ENCODE measurements at places on chromosomes 2 and 18. TPM values are rescaled to one million over a fixed set of nuclear protein-coding genes. Genes with fewer than 3 reads are reported as not detected.

DNA sequence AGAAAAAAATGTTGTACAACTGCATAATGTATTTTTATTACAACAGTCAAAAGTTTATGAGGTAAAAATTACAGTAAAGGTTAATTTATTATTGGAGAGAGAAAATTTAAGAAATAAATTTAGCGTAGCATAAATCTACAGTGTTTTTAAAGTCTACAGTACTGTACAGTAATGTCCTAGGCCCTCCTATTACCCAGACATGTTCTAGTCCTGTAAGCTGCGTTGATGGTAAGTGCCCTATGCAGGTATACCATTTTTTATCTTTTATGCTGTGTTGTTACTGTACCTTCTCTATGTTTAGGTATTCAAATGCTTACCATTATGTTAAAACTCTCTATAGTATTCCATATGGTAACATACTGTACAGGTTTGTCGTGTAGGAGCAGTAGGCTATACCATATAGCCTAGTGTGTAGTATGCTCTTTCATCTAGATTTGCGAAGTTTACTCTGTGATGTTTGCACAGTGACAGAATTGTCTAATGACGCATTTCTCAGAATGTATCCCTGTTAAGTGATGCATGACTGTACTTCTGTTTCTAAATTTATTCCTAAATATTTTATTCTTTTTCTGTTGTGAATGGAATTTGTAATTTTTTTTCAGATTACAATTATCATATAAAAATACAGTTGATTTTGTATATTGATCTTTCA lies 24.5 kb downstream of the ABI2 start:
- no peaks in the 10 kb centered on the region for H3K4me1 ChIP-seq
- DNase-seq = no peak
- H3K27ac ChIP-seq = no peak overlapping the region
- H3K36me3 ChIP-seq = no peaks in the 10 kb centered on the region

Gene ARHGAP15
- 54.1 TPM for total RNA-seq

DNA sequence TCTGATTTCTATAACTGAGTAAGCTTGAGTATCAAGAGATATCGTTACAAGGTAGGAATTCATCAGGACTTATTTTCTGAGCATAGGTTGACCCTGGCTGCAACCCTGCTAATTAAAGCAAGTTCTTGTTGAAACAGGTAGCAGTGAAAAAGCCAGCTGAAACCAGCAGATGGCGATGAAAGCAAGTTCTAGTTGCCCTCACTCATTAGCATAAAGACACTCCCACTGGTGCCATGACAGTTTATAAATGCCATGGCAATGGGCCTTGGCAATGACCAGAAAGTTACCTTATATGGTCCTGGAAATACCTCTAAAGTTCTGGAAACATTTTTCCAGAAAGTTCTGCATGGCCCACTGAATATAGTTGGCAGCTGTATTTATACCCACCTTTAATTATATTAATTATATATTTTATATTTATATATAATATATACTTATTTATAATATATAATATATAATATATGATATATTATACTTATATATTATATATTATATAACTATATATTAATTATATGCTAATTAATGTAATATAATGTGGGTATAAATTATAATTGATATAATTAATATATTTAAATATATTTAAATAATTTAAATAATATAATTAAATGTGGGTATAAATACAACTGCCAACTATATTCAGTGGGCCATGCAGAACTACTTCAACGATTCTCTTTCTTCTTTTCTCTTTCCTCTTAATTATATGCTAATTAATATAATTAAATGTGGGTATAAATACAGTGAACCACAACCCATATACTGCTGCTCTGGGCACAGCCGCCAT lies 188.0 kb downstream of the CDH7 start:
- H3K36me3 ChIP-seq = no peaks in the 10 kb centered on the region
- H3K27me3 ChIP-seq = no peaks in the 10 kb centered on the region
- no peaks in the 10 kb centered on the region for H3K4me1 ChIP-seq
- H3K27ac ChIP-seq = no peak overlapping the region
- DNase-seq = no peak

DNA sequence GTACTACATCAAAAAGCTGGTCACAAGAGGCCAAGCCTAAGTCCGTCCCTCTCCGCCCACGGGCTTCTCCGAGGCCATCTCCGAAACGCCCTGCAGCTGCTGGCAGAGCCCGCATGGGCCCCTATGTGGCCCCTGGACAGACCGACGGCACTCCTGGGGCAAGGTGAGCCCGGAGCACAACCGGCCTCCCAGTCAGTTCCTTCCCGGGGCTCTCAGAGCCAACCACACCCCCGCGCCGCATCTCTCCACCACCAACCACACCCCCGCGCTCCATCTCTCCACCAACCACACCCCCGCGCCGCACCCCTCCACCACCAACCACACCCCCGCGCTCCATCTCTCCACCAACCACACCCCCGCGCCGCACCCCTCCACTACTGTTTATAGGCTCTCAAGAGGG lies 93.5 kb downstream of the ZNF516 start:
- no peak overlapping the region for H3K4me3 ChIP-seq
- H3K36me3 ChIP-seq = no peaks in the 10 kb centered on the region
- H3K27me3 ChIP-seq = peaks cover 2% of the 10 kb centered on the region
- peaks cover 4% of the 10 kb centered on the region for H3K4me1 ChIP-seq
- DNase-seq = no peak

DNA sequence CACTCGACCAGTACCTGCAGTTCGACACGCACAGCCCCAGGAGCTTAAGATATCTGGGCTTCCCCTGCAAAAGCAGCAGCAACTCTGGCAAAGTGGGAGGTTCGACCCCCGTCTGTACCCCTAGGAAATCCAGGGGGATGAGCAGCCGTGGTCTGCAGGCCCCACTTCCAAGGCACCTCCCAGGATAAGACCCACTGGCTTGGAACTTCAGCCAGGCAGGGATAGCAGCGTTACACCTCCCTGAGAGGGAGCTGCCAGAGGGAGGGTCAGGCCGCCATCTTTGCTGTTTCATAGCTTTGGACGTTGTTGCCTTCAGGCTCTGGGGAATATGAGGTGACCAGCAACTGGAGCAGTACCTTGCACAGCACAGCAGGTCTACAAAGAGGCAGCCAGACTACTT lies 351.1 kb downstream of the SOX11 start:
- H3K27ac ChIP-seq = no peak overlapping the region
- DNase-seq = no peak
- H3K36me3 ChIP-seq = no peaks in the 10 kb centered on the region
- no peaks in the 10 kb centered on the region for H3K27me3 ChIP-seq

DNA sequence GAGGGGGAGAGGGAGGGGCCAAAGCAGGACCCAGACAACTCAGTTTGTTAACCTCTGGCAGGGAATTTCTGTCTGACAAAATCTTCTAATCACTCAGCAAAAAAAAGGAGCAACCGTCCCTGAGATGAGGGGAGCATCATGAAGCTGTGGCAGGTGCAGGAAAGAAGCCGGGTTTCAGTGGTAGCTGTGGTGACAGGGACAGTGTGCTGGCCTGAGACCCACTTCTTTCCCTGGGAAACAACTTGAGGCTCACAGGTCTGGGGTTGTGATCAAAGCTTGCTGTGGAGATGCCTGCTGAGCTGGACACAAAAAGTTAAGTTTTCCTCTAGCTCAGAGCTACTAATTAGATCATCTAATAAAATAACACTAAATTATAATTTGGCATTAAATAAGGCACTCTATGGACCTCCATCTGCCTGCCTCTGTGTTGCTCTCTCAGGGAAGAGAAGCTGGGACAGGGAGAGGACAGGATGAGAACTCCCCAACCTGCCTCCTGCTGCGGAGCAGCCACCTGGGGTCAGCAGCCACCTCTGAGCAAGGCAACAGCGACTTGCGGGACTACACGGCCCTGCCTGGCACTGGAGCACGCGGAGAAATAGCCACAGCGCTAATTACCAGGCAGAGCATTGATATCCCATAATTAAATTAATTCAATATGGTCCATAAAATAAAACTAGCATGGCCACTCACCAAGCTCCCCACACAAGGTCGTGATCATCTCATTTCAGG lies 104.6 kb upstream of the TEX51 start:
- H3K27ac ChIP-seq = no peak overlapping the region
- no peaks in the 10 kb centered on the region for H3K36me3 ChIP-seq
- no peak overlapping the region for H3K4me3 ChIP-seq
- DNase-seq = no peak
- no peaks in the 10 kb centered on the region for H3K4me1 ChIP-seq

- peak overlapping the region; percentile 82 for H3K27ac ChIP-seq
- no peaks in the 10 kb centered on the region for H3K27me3 ChIP-seq
- peaks cover 53% of the 10 kb centered on the region for H3K4me1 ChIP-seq
- H3K4me3 ChIP-seq = no peak overlapping the region
Measured at GRCh38 chr2:28678944-28679343, 72.7 kb upstream of the PPP1CB start.

DNA sequence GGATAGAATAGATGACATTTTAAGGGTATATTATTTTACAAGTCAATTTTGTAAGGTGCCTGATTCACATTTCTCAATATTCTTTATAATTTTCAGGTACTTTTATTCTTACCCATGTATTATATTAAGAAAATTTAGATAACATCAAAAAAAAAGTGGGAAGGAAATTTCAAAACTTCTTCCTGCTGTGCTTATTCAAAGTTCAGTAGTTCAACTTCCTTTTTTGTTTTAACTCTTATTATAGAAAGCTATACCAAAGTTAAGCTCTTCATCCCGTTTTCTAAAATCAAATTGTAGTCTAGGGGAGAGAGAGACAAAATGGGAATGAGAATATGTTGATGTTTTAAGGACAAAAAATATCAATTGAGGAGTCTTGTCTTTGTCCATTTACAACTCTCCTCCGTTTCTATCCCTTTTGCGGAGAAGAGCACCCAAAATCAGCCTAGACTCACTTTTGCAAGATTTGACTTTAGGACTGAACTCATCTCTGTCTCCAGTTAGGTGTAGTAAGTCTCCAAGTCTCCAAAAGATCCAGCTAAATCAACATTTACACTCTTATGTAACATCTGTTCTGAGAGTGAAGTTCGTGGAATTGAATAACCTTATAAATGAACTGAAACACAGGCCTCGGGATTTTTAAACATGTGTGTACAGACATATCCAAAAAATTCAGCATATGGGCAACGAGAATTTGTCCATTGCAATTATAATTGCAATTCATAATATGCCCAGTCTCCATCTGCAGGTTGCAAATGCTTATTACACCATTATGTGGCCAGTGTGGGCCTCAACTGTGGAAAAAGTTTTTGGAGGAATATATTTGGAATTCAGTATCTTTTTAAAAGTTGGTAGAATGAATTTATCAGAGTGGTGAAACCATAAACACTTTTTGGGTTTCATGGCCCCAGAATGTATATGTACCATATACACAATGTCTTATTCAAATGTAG lies 23.9 kb downstream of the FAM124B start:
- H3K4me1 ChIP-seq = peaks cover 2% of the 10 kb centered on the region
- peaks cover 5% of the 10 kb centered on the region for H3K27me3 ChIP-seq
- no peak for DNase-seq
- H3K27ac ChIP-seq = no peak overlapping the region
- no peak overlapping the region for H3K4me3 ChIP-seq

Gene CRYGD
- not detected for total RNA-seq

DNA sequence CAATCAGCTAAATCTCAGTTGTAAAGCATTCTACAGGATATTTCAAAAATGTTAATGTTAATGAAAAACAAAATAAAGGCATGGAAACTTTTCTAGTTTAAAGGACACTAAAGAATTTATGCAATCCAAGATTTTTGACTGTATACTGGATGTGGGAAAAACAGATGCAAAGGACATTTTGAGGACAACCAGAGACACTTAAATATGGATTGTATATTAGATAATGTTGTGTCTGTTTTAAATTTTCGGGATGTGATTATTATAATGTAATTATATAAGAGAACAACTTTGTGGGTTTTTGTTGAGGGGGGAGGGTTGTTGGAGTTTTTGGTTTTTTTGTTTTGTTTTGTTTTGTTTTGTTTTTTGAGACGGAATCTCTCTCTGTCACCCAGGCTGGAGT lies 30.9 kb downstream of the PSMA8 start:
- no peak overlapping the region for H3K27ac ChIP-seq
- H3K4me3 ChIP-seq = no peak overlapping the region
- H3K27me3 ChIP-seq = peaks cover 5% of the 10 kb centered on the region
- no peak for DNase-seq
- H3K36me3 ChIP-seq = no peaks in the 10 kb centered on the region

Gene PRKAG3
- total RNA-seq = not detected

Gene VSNL1
- not detected for total RNA-seq

GRCh38 chr2:2942225-2942624 lies 435.4 kb downstream of the EIPR1 start:
- no peaks in the 10 kb centered on the region for H3K36me3 ChIP-seq
- no peaks in the 10 kb centered on the region for H3K27me3 ChIP-seq
- DNase-seq = no peak
- no peak overlapping the region for H3K4me3 ChIP-seq
- no peaks in the 10 kb centered on the region for H3K4me1 ChIP-seq

DNA sequence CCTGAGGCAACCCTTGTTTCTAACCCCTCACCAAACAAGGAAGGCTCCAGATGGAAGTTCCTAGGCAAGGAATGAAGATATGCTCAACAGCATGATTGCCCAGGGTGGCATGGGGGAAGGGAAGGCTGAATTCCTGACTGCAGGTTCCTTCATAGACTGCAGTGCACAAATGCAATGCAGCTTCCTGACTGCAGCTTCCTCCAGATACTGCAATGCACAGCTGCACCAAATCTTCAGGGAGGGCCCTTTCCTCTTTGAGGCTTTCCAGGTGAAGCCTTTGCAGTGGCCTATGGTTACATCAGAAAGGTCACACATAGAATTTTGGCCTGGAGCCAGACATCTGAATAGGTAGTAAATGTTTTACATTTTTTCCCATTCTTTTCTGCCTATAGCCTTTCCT lies 58.8 kb upstream of the DYNAP start:
- H3K4me3 ChIP-seq = no peak overlapping the region
- no peak for DNase-seq
- H3K27me3 ChIP-seq = no peaks in the 10 kb centered on the region
- H3K4me1 ChIP-seq = no peaks in the 10 kb centered on the region
- H3K27ac ChIP-seq = no peak overlapping the region

Gene ELMOD3
- 17.0 TPM for total RNA-seq

GRCh38 chr2:69466728-69467127 lies 29.5 kb upstream of the NFU1 start:
- peaks cover 50% of the 10 kb centered on the region for H3K36me3 ChIP-seq
- no peaks in the 10 kb centered on the region for H3K27me3 ChIP-seq
- H3K4me3 ChIP-seq = no peak overlapping the region
- DNase-seq = no peak

- H3K27me3 ChIP-seq = peaks cover 5% of the 10 kb centered on the region
- H3K36me3 ChIP-seq = no peaks in the 10 kb centered on the region
- H3K4me1 ChIP-seq = peaks cover 6% of the 10 kb centered on the region
- DNase-seq = no peak
- no peak overlapping the region for H3K27ac ChIP-seq
Measured at GRCh38 chr2:152240559-152241231, 65.1 kb upstream of the STAM2 start.

DNA sequence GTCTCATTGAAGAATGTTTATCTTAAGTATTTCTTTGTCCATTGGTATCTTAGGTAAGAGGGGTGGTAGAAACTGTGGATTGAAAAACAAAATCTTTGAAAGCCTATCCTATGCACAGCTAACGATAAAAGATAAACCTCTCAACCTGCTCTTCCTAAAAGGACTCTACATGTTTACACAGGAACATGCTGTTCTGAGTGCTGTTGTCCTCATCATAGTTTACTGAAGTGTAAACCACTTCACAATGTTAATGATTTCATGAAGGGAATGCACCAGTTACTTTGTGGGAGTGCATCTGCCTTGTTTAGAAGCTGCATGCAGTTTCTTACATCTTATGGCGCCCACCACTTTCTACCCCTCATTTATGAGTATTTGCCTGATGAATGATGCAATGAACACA lies 1.2 kb downstream of the ACMSD start:
- DNase-seq = no peak
- peaks cover 15% of the 10 kb centered on the region for H3K27me3 ChIP-seq
- no peak overlapping the region for H3K4me3 ChIP-seq
- no peaks in the 10 kb centered on the region for H3K36me3 ChIP-seq
- no peak overlapping the region for H3K27ac ChIP-seq
